ENCODE measurements at places on chromosomes 6 and 20.
A peak's percentile ranks its signal among the peaks of the same experiment; 100 is the strongest.

DNA sequence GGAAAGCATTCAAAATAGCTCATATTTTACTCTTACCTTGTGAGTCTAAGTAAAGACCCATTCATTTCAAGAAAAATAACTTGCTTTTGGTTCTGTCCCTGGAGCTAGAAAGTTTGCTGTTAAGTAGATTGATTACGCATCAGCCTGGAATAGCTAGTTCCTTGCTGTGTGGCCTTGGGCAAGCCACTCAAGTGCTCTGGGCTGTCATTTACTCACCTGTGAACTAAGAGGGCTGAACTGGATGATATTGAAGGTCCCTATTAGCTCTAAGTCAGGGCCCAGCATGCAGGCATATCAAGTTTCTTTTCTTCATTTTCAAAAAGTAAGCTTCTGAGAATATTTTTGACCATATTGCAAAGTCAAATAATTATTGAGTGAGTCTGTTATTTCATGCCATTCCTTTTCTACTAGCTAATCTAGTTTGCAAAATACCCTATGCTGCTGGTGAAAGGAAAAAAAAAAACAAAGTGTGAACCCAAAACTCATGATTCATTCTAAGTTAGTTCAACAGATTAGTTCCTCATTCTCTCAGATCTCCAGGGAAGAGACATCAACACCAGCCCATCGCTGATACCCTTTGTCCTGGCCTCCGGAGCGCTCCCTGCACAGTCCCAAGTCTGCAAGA, 106.5 kb upstream of the GMDS start:
- no peak for DNase-seq

DNA sequence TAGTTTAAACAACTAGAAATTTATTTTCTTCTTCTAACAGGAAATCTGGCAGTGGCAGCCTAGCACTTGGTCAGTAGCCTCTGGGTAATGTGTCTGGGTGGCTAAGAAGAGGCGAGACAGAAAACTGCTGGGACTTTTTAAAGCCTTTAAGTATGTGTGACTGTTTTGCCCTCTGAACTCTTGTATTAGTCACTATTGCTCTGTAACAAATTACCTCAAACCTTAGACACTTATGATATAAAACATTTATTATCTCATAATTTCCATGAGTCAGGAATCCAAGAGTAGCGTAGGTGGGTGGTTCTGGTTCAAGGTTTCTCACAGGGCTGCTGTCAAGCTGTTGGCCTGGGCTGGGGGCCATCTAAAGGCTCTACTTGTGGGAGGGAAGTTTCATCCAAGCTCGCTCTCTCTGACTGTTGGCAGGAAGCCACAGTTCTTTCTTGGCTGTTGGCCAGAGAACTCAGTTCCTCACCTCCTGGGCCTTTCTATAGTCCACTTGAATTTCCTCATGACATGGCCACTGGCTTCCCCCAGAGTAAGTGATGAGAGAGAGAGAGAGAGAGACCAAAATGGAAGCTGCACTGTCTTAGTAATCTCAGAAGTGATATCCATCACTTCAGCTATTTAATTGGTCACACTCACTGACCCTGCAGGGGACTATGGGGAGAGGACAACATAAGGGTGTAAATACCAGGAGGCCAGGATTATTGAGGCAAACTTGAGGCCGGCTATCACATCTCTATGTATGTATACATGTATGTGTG, 17.4 kb upstream of the TBC1D22B start:
- peak; percentile 24 for DNase-seq

DNA sequence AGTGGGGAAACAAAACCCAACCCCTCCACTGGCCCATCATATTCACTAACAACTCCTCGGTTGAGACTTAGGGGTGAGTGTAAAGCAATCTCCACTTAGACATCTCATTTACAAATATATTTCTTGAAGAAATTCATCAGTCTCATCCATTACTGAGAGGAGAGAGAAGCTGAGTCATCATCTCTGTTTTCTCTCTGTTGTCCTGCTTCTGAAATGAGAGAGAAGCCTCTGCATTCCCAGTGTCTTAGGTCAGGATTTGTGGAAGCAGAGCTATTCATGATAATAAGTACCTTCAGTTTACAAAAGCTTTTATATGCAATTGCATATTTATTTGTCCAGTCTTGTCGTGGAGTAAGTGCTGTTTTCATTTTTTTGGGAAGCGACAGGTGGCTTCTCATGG, 879 bp downstream of the MEP1A start:
- DNase-seq, result no peak

DNA sequence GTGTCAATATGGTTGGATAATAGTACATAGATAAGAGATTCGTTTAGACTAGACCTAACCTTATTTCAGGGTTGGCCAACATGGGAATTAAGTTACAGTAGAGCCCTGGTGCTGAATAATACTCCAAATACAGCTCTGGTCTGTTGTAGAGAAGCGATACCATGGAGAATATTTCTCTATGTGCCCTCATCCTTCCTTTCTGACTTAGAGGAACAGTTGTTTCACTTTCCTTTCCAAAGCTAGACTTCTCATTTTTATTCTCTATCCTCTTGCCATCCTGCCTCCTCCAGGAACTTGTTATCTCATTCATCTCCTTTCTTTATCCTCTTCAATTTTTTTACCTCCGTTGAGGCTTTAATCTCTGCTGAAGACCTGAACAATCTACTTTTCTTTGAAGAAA, 68.9 kb downstream of the EDN1 start:
- no peak for DNase-seq

- DNase-seq, result no peak
Measured at GRCh38 chr20:59692139-59692538, 87.8 kb downstream of the PHACTR3 start.

DNA sequence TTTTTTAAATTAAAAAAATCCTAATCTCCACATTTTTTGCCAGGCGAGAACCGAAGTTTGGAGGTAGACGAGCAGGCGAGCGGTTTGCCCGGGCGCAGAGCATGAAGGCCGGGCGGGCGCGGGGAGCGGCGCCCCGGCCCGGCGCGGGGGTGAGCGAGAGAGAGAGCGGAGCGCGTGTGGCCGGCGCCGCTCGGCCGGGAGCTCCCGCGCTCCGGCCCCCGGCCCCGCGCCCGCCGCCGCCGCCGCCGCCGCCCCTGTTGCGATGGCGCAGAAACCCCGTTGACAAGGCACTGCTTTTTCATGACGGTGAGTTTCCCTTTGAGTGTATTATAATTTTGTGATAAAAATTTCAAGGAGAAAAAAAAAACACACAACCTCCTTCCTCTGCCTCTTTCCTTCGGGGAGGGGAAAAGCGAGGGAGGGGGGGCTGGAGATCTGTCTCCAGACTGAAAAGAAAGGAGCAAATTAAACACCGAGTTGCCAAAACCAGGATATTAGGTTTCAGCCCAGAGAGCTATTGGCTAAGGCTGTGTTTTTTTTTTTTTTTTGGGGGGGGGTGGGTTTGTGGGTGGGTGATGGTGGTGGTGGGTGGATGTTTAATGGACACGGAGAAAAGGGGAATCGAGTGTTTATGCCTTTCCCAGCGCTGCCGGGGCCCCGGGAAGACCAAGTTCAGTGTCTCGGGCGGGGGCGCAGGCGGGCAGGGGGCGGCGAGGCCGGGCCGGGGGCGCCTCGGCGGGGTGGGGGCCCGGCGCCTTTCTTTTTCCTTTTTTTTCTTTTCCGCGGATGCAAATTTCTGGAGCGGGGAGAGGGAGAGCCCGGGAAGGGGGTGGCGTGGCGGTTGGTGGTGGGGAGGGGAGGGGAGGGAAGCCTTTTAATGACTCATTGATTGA, at the start of gene BICRAL:
BICRAL (plus strand) TSS at position 257 of the 893 bp plus-strand sequence. CDS start 39,971 bp downstream, outside the sequence.
- peak; percentile 73 for DNase-seq

- DNase-seq, result no peak
Measured at GRCh38 chr6:101294051-101294638, 99.4 kb upstream of the GRIK2 start.

DNA sequence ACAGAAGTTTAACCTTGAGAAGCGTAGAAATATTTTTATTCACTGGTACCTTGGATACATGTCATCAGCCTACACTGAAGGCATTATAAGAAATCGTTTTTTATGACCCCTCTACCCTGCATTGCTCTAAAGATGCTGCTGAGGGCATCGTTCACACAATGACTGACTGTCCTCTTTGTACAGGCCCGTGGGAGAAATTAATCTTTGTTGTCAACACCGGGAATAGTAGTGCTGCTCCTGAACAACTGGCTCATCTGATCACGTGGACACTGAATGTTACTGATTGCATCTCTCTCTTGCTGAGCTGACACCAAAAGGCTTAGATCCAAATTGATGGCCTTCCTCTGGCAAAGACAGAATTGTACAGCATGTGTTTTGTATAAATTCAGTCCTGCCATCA, 157.1 kb upstream of the SMLR1 start:
- DNase-seq, result no peak

DNA sequence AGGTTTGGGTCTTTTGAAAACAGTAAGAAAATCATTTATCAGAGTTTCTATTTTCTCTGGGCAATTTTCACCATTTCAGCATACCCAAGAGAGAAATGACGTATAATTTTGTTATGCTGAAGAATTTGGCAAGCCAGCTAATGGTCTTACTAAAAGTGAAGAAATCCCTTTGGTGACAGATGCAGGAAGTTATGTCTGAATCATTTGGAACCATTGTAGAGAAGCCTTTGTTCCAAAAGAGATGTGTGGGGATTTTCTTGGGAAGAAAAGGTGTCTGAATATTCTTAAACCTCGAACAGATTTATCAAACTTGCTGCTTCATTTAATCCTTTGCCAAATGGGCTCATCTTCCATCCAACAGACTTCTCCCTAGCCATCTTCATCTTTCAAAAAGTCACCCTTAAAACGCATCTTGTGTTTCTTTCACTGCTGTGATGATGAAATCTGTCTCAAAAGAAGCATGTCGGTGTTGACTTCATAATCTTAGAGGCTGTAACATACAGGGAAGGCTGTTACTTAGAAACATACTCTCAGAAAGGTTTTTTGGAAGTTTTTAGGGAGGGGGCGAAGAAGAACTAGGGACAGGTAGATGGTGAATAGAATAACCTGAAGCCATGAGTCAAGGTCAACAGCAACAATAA, 39.5 kb downstream of the CITED2 start:
- no peak for DNase-seq

DNA sequence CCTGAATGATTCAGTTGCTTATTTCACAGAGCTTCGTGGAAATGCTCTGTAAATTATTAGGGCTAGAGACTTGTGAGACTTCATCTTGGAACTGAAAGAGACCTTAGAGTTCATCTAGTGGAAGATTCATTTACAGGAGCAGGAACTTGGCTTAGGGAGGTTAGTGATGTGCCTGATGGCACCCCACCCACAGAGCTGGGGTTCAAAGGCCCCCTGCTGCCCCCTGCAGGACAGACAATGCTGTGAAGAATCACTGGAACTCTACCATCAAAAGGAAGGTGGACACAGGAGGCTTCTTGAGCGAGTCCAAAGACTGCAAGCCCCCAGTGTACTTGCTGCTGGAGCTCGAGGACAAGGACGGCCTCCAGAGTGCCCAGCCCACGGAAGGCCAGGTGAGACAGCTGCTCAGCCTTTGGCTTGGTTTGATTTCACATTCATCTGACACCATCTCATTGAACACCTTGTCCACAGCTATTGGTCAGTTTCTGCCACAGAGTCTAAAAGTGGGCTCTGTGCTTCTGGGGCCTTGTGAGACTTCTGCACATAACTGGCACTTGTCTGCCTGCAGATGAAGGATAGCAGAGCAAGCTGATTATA, 25.1 kb downstream of the MYBL2 start:
- DNase-seq, result peak; percentile 37

DNA sequence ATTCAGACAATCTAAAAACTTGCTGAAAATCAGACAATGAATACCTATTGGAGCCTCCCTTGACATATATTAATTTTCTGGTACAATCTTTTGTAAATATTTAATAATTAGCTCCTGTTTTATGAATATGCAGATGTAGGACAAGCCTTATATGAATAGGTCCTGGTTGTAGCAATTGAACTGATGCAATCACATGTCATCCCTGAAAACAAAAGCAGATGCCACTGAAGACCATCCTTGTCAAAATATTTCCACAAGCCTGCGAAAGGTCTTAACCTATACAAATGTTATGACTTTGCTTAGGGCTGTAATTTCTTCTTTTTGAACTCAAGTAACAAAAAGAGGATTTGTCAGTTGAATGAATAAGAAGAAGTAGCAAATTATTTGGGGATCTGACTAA, 722.1 kb downstream of the EYS start:
- DNase-seq, result no peak

DNA sequence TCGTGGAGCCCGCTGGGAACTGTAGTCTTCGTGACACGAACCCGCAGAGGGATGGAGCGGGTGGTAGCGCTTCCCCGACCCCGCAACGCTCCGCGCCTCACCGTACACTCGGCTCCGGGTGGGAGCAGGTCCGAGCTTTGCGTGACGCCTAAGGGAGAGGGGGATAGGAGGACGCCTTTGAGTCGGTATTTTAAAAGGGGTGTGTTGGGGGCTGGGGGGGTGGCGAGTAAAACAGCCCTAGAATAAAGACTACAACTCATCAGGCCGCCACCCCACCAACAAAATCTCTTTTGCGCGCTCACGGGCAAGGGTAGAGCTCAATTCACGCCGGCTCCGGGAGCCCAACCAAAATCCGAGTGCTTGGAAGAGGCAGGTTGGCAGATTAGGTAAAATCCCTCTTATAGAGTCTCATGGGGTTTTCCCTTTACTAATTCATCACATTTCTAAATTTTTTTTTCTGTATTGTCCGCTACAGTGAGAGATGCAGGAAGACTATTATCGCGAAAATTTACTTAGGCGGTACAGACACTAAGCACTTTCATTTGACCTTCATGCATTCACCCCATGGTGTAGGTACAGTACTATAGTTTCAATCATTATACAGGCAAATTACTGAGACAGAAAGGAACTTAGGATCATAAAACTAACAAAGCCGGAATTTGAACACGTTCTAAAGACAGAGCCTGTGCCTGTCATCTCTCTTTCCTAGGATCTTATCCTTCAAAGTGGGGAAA, 706 bp upstream of the SNX14 start:
- peak; percentile 13 for DNase-seq

GRCh38 chr6:147218797-147219196, 14.6 kb downstream of the STXBP5 start:
- no peak for DNase-seq

DNA sequence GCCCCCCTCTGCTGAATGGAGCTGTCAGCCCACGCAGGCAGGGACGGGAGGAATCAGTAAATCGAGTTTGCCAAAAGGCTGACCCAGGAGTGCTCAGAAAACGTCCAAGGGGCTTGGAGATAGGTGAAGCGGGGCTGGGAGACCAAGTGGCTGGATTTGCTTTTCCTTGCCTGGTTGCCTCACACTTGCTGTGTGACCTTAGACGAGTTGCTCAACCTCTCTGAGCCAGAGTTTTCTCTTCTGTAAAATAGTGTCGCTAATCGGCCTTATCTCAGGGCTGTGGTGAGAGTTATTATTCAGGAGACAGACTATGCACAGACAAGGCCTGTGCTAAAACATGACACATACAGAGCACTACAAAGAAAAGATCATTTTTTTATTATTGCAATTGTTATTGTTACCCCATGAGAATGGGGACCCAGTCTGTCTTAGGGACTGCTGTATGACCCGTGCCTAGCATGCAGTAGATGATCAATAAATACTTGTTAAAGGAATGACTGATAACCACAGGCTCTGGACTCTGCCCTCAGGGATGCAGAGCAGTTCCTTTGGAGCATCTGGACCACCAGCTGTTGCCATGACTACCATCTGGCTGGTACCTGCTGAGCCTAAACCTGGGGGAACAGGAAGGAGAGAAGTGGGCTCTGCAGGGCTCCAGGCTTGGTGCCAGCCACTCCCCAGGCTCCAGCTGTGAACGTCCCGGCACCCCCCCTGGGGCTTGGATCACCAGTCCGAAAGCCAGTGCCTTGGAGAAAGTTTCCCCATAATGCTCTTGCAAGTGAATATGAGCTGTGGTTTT, 901 bp downstream of the KCNK15 start:
- no peak for DNase-seq
